ENCODE measurements at places on chromosomes 5 and 9. TPM values are rescaled to one million over a fixed set of nuclear protein-coding genes. Genes with fewer than 3 reads are reported as not detected.

Gene PNPLA7
- 7.0 TPM for total RNA-seq

Gene SLC1A1
- total RNA-seq = not detected

Gene CNTLN
- 0.53 TPM for total RNA-seq

Gene PCDH12
- 0.78 TPM for total RNA-seq

Gene KCNV2
- not detected for total RNA-seq

Data from activated naive CD4-positive, alpha-beta T cell treated with anti-CD3 and anti-CD28 coated beads, Interleukin-2, amount 10 ng/mL, durations not matched to agents 5 hours and 36 hours (primary cell).